ENCODE measurements at places on chromosomes 2 and 18. TPM values are rescaled to one million over a fixed set of nuclear protein-coding genes. Genes with fewer than 3 reads are reported as not detected.

Gene ITGA4
- total RNA-seq: 255 TPM

DNA sequence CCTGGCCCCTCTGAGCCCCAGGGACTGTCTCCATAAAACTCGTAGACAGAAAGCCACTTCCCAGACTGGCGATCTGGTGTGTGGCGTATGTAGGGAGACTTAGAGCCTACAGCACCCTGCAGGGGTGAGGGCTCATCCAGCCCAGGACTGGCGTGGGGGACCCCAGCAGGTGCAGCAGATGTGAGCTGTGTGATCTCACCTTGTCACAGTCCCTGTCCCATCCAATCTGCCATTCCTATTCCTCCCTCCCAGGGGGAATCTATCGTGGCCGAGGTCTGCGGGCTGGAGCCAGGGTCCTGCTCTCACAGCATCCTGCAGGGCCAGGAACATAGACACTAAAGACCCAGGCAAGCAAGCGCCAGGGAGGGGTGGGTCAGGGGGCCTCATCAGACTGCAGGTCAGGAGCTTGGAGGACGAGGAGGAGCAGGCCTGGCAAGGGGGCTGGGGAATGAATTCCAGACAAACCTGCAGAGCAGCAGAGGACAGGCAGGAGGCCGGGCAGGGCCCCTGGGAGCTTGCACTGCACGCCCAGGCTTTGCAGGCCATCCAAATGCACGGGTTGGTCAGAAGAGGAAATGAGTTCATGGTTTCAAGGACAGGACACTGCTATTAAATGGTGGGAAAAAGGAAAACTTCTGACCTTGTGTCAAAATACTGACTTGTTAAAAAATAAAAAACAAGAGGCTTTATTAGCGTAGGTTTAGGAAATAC is 32.5 kb downstream of the HS6ST1 start:
- no peak for DNase-seq

GRCh38 chr2:203501873-203502272 is 33.2 kb downstream of the RAPH1 start:
- no peak for DNase-seq

- DNase-seq: no peak
These were observed 220.3 kb upstream of the NRP2 start for GRCh38 chr2:205461678-205462665.

GRCh38 chr2:238667008-238667407 is 180.9 kb upstream of the TWIST2 start:
- DNase-seq: no peak
